ENCODE measurements at places on chromosomes 5 and 9.

DNA sequence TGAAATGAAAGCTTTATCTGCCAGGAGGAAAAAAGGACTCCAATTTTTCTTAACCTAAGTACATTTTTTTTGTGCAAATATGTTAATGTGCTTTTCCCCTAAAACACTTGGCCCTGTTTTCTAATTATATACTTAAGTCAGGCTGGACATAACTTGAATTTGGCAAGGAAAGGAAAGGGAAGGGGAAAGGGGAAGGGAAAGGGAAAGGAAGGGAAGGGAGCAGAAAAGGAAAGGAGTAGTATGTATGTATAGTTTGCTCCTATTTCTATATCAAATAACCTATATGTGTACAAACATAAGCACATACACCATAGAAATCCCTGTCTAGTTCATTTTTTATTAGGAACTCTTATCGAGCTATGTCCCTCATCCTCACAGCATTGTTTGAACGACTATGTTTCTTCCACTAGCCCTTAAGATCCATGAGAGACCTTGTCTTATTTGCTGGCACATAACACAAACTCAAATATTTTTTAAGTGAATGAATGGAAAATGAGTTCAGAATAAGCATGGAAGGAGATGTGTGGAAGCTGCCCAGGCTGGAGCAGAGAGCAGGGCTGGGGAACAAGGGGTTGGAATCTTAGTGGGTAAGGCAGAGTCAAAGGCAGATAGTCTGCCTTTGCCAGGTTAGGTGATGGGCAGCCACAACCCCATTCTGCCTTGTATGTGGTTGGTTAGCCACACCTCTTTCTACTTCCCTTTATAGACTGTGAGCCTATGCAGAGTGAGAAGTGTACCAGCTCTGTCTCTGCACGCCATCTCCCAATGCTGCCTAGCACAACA lies 70.0 kb downstream of the KLHL3 start:
- DNase-seq: peak; percentile 93

- DNase-seq: no peak
These were observed 2.4 kb upstream of the ARSI start for GRCh38 chr5:150305095-150305494.

DNA sequence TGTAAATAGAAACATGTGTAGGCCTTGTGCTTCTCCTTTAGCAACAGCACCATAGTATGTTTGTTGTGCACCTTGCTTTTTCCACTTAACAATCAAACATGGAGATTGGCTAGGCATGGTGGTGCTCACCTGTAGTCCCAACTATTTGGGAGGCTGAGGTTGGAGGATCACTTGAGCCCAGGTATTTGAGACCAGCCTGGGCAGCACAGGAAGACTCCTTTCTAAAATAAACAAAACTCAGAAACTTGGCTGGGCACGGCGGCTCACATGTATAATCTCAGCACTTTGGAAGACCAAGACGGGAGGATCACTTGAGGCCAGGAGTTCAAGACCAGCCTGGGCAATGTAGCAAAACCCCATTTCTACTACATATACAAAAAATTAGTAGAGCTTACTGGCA lies 948 bp upstream of the FAXDC2 start:
- no peak for DNase-seq

DNA sequence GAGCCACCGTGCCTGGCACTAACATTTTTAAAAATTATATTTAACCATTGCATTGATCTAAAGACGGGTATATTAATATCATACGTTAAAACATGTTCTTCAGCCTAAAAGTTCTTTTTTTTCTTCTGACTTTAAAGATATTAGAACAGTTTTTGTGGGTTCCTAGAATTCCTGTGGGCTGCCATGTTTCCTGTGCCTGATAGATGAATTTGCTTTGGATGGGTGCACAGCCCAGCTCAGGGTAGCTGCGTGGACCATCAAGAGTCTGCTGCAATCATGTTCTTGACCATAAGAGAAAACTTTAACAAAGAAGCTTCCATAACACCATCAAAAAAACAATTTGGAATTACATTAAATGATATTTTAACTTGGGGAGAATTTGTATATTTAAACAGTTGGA lies 2.4 kb upstream of the LAMC3 start:
- no peak for DNase-seq

GRCh38 chr9:134028575-134029247 lies 3.4 kb downstream of the BRD3OS start:
- DNase-seq: no peak

- peak; percentile 70 for DNase-seq
These were observed 757 bp downstream of the NRARP start for GRCh38 chr9:137301081-137301947.

DNA sequence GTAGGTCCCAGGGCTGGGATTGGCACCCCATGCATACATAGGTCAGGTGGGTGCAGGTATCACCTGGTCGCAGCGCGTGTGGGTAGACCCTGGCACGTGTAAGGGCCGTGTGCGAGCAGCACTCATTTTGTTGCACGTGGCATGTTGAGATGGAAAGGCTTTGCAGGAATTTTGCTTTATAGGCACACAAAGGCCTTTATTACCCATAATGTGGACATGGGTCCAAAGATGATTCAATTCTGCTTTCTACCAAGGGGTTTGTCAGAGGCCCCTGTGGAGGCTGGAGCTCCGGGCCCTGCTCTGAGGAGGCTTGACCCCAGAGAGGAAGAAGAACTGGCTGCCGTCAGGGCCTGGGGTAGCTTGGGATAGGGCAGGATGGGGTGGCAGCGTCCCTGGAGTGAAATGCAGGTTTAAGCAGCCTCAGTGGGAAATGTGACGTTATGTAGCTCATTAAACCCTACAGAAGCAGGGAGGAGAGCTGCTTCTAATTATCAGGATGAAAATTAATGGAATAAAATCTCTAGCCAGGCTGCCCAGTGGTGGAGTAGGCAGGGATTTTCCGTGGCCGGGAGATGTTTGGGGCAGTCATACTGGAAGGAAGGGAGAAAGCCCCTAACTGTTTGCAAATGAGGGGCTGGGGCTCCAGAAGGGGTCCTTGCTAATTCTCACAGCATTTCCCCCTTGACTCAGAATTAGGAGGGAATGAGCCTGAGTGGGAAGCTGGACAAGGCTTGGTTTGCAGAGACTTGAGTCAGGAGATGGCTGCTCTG lies 103.3 kb upstream of the PITX1 start:
- DNase-seq: no peak

- no peak for DNase-seq
These were observed 5.2 kb downstream of the DENND1A start for GRCh38 chr9:123924727-123925126.

DNA sequence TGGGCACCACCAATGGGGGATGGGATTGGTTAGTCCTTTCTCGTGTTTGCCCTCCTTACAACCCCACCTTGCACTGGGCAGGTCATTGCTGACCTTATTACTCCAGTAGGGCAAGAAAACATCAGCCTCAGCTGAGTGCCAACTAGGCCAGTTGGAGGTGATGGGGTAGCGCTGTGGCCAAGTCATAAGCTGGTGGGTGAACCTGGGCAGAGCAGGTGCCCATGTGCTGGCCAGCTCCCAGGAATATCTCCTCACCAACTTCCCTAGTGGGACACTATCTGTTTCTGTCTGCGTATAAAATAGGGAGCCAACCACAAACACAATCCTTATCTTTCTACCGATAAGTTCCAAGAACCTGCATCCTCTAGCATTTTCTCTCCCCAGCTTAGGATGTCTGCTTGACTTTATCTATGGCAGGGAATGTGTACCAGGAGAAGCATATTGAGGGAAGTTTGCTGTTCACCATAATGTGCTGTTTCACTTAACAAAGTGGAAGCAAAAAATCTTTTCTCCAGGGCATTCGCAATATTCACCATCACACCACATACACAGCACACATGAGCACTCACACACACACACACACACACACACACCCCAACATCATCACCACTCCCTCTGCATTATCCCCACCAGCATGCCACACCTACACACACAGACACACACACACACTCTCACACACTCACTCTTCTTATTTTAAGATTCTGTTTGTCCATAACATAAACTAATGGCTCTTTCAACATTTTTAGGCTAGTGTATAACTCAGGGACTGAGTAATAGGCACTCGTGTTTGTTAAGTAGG lies 390.0 kb downstream of the ENC1 start:
- no peak for DNase-seq
